Activated CD4-positive, alpha-beta T cell treated with anti-CD3 and anti-CD28 coated beads for 4 hours (primary cell): ENCODE measurements at places on chromosomes 4 and X.
A peak's percentile ranks its signal among the peaks of the same experiment; 100 is the strongest.

- DNase-seq: no peak
Observed at GRCh38 chr4:116332508-116332907, 752.9 kb downstream of the TRAM1L1 start.

GRCh38 chr4:183097231-183098018 lies 1.6 kb upstream of the WWC2 start:
- DNase-seq: peak; percentile 7

DNA sequence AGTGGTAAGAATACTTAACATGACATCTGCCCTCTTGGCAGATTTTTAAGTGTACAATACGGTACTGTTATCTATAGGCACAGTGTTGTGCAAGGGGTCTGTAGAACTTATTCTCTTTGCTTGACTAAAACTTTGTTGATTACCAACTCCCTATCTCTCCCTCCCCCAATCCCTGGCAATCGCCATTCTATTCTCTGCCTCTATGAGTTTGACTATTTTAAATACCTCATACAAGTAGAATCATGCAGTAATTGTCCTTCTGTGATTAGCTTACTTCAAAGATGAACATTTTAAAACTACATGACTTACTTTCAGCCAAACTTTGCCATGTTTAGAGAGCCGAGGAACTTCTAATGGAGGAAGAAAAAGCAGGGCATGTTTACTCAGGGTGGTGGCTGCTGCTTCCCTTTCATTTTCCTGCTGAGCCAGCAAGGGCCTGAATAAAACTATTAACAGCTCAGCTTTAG lies 62.4 kb downstream of the APOO start:
- DNase-seq: no peak

DNA sequence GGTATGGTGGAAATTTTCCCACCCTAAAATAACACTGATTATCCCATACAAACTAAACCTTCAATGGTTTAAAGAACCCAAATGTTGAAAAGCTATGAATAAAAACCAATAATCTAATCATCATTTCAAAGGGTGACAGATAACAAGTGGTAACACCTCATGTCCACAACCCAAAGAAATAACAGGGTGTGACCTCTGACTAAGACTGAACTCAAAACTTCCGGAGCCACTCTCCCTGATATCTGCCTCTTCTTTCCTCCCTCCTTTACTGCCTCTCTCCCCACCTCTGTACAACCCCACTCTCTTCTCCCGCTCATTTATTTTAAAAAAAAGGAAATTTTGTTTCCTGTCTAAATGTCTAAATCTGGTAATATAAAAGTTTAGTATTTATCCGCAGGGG lies 11.5 kb downstream of the FBXW7 start:
- no peak for DNase-seq

DNA sequence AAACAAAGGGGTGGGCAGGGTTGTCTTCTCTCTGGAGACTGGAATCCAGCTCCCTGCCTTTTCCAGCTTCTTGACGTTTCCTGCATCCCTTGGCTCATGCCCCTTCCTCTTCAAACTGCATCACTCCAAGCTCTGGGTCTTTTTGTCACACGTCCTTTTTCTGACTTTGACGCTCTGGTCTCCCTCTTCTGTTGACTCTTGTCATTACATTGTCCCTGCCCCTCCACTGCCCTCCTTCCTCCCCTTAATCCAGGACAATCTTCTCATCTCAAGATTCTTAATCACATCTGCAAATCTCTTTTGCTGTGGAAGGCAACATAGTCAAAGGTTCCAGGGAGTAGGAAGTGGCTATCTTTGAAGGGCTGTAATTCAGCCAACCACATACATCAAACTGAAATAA lies 178.3 kb downstream of the TMA16 start:
- no peak for DNase-seq
